ENCODE measurements at places on chromosomes 3 and 15. TPM values are rescaled to one million over a fixed set of nuclear protein-coding genes. Genes with fewer than 3 reads are reported as not detected.

GRCh38 chr15:92903631-92903965, 3.5 kb downstream of the CHD2 start:
- no peak for DNase-seq

- DNase-seq = no peak
These were observed 33.6 kb downstream of the PAQR9 start for GRCh38 chr3:142929890-142930289.

- DNase-seq = no peak
These were observed 32.5 kb downstream of the BOC start for GRCh38 chr3:113243846-113244245.

Gene PSTPIP1
- 1.3 TPM for polyA plus RNA-seq

DNA sequence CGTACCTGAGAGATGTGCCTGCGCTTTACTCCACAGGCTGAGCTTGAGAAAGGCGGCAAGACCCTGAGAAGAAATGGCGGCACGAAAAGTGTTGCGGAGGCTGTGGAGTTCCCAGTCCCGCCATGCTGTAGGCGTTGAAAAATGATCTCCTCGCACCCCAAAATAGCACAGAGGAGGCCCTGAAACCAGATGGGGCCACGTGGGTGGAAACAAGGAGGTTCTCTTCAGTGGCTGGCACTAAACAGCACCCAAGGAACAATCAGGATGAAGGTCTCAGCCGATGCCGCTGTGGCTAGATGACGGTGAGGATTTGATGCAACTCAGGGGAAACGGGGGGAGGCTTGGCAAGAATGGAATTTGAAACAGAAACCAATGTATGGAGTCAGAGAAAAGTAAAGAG, 57.3 kb downstream of the TMEM212 start:
- no peak for DNase-seq

Gene IL5RA
- not detected for polyA plus RNA-seq

Gene CISH
- polyA plus RNA-seq = 12.8 TPM

GRCh38 chr3:16768956-16769355, 115.8 kb upstream of the PLCL2 start:
- no peak for DNase-seq

GRCh38 chr3:38382506-38383080, 36.0 kb downstream of the XYLB start:
- no peak for DNase-seq

Gene RPS27L
- 186 TPM for polyA plus RNA-seq

DNA sequence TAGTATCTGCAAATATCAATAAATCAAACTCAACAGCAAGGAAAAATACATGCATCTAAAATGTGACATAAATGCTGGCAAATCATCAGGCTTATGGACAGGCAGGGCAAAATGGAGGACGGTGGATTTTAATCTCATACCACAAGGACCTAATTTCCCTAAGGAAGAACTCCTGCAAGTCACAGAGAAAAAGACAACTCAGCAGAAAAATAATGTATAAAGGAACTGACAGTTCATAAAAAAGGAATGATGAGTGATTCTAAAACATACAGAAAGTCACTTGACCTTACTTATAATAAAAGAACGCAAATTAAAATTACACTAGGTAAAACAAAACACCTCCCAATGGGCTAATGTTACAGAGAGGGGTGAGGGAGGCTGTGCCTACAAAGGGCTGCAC, 17.2 kb downstream of the TUBGCP5 start:
- no peak for DNase-seq

Gene PTX3
- polyA plus RNA-seq = 0.22 TPM

DNA sequence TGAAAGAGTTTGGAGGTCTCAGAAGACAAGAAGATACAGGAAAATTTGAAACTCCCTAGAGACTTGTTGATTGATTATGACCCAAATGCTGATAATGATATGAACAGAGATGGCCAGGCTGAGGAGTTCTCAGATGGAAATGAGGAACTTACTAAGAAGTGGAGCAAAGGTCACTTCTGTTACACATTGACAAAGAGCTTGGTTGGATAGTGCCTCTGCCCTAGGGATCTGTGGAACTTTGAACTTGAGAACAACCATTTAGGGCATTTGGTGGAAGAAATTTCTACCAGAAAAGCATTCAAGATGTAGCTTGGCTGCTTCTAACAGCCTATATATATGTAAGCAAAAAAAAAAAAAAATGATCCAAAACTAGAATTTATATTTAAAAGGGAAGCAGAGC, 48.9 kb upstream of the NAALADL2 start:
- no peak for DNase-seq

DNA sequence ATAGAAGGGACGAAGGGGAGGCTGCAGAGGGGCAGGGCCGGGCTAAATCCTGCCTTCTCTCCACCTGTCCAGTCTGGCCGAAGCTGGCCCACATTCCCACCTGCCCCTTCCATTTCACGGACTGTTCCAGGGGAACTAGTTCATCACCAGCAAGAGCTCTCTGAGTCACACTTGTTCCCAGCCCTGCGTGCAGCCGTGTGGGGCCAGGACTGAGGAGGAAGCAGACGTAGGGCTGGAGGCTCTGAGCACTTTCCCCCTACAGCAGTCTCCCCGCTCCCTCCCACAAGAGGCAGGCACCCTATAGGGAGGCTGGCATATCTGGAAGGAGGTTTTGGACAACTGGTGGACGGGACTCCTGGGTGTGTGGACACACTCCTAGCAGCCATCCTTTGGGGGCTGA, 3.0 kb downstream of the ITIH4 start:
- no peak for DNase-seq

DNA sequence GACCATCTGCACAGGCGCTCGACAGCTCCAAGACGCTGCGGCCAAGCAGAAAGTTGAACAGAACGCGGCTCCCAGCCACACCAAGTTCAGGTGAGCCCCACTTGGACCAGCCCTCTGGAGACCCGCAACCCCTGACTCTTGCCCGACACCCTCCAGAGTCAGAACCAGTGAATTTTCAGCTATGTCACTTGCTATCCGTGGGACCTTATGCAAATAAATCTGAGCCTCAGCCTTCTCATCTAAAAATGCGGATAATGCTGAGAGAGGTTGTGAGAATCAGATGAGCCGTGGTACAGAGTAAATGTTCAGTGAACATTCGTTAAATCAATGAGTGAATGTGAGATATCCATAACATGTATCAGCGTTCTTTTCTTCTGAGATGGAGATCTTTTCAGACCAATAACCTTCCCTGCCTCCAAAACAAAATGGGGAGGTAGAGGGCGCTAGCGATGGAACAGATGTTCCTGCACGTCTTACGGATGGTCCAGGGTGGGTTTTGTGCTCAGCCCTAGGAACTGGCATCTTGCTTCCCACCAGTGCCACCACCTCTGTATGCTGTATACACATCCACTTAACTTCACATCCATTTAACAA, 524 bp downstream of the MRPS11 start:
- DNase-seq = no peak

DNA sequence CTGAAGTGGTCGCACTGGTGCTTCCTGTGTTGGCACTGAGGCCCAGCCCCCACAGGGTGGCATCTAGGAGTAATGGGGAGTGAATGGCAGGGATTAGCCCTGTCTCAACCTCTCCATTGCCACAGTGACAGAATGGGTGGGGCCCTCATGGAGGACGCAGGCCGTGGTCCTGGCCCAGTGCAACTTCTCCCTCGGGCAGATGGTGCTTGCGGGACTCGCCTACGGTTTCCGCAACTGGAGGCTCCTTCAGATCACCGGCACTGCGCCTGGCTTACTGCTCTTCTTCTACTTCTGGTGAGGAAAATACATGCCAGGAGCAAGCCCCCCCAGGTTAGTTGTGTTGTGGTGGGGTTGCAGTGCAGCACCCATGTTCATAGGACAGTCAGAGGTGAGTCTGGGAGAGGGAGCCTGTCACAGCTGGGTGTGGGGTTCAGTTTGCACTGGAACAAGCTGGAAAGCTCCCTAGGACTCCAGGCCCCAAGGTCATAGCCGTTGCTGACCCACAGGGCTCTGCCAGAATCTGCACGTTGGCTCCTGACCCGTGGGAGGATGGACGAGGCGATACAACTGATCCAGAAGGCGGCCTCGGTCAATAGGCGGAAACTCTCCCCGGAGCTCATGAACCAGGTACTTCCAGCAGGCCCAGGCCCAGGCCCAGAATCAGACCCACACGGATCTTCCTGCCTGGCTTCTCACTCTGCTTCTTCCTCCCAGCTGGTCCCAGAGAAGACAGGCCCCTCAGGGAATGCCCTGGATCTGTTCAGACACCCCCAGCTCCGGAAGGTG, 7.0 kb upstream of the SLC22A14 start:
- no peak for DNase-seq

GRCh38 chr15:32739522-32740063, 21.8 kb downstream of the GREM1 start:
- DNase-seq = no peak

- DNase-seq = no peak
These were observed 97.9 kb upstream of the NANOGP8 start for GRCh38 chr15:35182841-35183479.

DNA sequence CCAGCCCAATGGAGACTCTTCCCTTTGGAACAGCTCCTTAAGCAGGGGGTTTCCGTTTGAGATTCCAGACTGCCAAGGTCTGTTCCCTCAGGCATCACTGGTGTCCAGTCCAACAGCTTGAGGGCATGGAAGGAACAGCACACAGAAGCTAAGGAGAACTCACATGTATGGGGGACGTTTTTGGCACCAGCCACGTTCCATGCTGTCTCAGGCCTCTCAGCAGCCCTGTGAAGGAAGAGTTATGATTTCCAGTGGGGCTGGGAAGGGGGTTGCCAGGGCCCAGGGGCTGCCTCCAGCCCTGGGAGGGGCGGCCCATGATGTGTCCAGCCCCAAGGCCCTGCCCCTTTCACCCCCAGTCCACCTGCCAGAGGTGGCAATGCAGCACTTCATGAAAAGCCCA, 7.5 kb upstream of the RHO start:
- DNase-seq = no peak

GRCh38 chr15:39625856-39626255, 45.0 kb downstream of the THBS1 start:
- DNase-seq = no peak

Gene HMG20A
- 9.7 TPM for polyA plus RNA-seq

Gene C15orf40
- polyA plus RNA-seq = 16.2 TPM

- DNase-seq = no peak
These were observed 67.7 kb downstream of the CPN2 start for GRCh38 chr3:194283221-194284006.

DNA sequence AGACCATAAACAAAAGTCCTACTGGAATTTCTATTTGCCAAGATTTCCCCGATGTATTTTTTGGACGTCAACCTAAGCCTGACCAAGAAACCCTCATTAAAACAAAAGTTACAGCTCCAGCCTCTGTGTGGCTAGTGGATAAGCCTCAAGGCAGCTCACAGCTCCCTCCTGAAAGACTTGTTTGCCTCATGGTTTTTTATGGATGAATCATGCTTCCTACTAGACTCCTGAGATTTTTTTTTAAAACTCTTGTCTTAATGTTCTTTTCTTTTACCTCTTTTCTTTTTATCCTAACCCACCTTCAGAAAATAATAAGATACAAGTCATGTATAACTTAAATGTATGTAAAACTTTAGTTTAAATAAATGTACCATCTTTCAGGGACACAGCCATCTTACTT, 52.4 kb downstream of the SUCNR1 start:
- DNase-seq = no peak

Gene SCN5A
- 0.20 TPM for polyA plus RNA-seq

Gene SH3GL3
- 0.05 TPM for polyA plus RNA-seq

DNA sequence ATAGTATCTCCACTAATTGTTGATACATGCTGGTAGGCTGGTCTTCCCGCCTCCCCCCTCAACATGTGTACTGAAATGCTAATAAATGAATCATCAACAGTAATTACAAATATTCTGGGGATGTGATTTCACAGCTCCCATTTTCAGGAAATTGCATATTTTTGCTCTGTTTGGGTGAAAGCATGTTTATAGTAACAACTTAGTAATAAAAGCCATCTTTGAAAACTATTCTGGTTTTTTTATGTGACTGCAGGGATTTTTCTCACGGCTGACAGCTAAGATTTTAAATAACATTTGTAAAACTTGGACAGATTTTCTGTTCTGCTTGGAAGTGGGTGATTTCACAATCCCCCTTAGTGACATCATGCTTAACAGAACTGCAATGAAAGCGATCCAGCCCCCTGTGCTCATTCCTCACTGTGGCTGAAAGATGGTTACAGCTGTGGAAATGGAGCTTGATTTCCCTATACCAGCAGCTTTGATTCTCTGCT, 25.6 kb upstream of the FAM174B start:
- DNase-seq = no peak

Gene RPP25
- polyA plus RNA-seq = 1.7 TPM

Gene CCR1
- polyA plus RNA-seq = 0.81 TPM

- no peak for DNase-seq
These were observed 75.9 kb downstream of the RFTN1 start for GRCh38 chr3:16437640-16438039.

GRCh38 chr3:72458375-72458774, 389.9 kb downstream of the SHQ1 start:
- no peak for DNase-seq

DNA sequence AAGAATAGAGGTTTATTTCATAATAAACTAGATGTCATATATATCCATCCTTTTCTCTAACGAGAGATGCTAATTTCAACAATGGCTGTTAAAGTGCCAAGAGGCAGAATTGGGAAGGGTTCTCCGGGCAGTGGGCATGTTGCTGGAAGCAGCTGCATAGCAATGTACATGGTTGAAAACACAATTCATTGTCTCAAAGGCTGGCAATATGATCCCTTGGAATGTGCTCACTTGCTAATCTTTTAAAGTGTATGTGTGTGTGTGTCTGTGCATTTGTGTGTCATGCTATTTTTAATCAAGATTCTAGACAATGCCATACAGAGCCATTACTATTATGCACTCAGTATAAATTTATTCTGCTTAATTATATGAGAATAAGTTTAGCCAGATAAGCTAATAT, 1020.3 kb downstream of the NAALADL2 start:
- DNase-seq = no peak

Gene PRSS50
- polyA plus RNA-seq = 0.15 TPM

Gene NPAP1
- polyA plus RNA-seq = not detected

Gene CLDN18
- polyA plus RNA-seq = not detected

Gene TCTA
- polyA plus RNA-seq = 13.8 TPM

DNA sequence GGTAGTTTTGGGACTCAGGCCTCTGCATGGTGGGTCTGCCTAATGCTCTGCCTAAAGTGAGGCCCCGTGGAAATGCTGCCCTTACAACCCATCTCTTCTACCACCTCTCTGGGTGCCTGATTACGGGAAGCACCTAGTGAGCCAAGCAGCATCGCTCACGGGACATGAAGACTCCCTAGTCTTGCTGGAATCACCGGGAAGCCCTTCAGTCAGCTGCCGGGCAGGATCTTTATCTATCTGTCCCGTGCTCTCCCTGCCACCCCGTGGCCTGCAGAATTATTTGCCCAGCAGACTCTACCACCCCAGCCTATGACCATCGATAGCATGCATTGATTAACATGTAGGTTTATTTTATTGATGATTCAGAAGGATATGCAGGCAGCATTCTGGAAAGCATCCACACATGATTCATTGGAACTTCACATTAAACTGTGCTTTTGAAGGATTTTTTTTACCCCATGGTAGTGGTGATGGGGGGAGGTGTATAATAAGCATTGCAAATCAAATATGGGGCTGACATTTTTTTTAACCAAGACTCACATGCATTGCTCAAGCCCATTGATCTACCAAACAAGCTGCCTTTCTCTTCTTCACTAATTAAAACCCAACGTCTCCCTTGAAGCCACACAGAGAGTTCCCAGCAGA, 63.1 kb downstream of the ATP2B2 start:
- DNase-seq = no peak

All from psoas muscle (tissue), 8 donors.